Neuronal stem cell (in vitro differentiated cells): ENCODE measurements at places on chromosomes 2 and 18.

DNA sequence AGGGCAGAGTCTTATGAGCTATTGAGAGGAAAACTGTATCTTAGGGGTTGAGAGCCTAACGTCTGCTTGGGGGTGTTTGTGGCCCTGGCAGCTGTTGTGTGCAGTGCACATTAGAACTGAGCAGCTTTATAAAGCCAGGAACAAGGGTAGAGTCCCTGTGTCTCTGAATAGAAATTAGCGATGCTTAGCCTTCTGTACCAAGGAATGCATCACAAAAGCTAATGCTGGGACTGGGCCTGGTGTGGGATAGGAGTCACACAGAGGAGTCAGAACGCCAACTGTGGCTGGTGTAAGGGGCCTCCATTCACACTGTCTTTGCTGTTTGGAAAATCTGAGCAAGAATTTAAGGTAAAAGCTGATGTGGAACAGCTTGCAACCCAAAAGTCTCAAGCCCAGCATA is 283.2 kb downstream of the SOX11 start:
- no peak for DNase-seq

DNA sequence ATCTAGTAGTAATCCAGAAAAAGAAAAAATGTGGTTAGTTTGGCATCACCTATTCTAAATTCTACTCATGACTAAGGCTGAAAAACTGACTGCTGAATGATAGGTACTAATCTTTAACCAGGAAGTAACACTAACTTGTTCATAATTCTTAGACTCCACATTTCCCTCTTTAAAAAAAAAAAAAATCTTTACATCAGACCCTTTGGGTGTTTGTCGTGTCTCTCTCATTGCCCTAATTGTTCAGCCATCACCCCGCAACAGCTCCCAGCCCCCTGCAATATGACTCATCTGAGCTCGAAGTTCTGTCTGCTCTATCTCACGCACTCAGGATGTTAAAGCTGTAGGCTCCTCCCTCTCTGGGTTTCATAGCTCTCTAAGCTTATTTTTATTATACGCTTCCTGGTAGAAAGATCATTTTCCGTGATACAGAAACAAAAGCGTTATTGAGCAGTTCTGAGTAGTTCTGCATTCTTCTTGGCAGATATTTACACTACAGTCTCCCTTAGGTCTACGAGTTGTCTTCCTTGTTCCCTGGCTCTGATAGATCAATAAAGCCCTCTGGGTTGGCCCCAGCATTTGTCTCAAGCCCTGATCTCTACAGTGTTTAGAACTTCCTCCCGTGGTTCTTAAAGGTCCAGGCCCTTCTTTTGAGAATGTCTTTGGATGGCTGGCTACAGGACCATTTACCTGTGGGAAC is 95.6 kb downstream of the TNFRSF11A start:
- DNase-seq = no peak

GRCh38 chr2:128292599-128293425 is 25.9 kb downstream of the HS6ST1 start:
- no peak for DNase-seq

- DNase-seq = no peak
Observed at GRCh38 chr2:75598589-75599155, 37.9 kb upstream of the EVA1A start.

- no peak for DNase-seq
Observed at GRCh38 chr2:189960346-189960745, 102.2 kb downstream of the MSTN start.

GRCh38 chr18:56789004-56789888 is 138.1 kb downstream of the WDR7 start:
- DNase-seq = no peak

GRCh38 chr2:191023235-191023679 is 9.3 kb upstream of the STAT1 start:
- DNase-seq = no peak

DNA sequence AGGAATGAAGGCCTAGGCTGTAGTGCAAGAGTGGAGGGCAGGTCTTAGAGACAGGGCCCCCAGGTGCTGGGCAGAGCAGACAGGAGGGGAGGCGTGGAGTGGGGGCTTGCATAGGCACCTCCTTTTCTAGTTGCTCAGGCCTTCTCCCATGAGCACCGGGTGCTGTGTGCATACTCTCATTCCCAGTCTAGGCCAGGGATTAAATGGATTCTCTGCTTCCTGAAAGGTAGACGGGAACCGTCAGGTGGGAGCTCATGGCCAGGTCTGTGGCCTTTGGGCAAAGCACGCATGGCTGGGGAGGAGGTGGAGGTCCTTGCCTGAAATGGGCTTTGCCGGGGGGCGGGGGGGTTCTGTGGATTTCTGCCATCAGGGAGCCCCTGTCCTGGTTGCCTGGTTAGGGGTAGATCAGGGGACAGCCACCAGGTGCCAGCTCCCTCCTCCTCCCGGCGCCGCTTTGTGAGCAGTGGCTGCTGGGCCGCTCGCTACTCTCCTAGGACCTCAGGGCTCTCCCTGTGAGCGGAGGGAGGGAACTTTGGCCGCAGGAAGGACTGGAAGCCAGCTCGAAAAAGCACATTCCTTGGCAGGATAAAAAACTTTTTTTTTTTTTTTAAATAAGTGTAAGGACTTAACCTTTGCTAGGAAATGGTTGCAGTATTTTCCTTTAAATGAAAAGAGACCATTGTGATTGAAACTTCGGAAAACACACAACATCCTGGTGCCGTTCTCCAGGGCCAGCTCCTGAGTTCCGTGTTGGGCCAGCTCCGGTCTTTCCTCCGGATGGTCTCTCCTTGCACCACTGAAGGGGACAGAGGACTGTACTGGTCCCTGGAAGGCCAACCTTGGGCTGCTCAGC is 82.8 kb upstream of the HAAO start:
- DNase-seq = no peak

GRCh38 chr2:172081221-172082022 is 3.9 kb upstream of the DLX1 start:
- peak; percentile 31 for DNase-seq

DNA sequence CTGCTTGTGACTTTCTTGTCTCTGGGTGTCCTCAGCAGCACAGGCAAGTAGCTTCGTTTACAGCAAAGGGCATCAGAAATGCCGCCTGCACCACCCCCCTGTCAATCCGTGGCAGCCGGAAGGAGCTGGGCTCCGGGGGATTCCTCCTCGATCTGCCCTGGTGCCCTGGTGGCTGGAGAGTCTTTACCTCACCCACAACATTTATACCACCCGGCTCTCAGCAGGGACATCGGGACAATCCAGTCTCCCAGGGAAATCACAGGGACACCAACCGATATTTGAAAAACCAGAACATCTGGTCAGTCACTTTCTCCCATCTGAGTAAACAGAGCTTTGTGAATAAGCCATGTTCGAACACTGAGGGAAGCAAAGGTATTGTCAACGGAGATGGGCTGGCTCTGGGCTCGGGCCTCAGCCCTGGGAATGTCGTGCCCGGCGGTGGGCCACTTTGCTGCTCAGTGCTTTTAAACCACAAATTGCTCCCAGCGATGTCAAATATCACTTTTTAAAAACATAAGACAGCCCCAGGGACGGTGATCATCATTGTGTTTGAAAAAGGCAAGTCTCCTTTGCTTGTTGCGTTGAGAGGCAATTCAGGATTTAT is 210.0 kb upstream of the SALL3 start:
- no peak for DNase-seq

- DNase-seq = no peak
Observed at GRCh38 chr2:162919111-162919510, 80.5 kb upstream of the KCNH7 start.

GRCh38 chr18:69127873-69128500 is 272.7 kb upstream of the DOK6 start:
- no peak for DNase-seq

DNA sequence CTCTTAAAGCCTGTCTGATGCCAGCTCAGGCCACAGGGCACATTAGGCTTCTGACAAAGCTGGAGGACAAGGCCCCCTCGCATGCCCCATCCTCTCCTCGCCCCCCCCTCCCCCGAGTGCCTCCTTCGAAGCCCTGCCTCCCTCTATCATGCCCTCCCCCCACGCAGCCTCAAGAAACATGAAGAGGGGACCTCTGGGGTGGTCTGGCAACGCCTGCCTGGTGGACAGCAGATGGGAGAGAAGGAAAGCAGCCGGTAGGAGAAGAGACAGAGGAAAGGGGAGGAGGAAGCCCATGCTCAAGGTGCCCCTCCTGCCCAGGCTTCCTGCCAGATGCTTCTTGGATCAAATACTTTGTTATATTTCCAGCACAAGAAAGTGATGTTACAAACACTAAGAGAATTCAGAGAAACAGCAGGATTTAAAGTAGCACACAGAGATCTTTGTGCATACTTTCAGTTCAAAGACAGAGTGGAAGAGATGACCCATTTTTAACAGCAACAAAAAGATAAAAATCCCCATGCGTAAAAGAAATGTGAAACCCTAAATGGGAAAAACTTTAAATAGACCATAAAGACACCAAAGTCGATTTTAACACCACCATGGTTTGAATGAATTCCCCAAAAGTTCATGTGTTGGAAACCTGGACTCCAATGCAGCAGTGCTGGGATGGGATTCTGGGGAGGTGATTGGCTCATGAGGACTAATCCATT is 19.0 kb downstream of the BOK start:
- no peak for DNase-seq

DNA sequence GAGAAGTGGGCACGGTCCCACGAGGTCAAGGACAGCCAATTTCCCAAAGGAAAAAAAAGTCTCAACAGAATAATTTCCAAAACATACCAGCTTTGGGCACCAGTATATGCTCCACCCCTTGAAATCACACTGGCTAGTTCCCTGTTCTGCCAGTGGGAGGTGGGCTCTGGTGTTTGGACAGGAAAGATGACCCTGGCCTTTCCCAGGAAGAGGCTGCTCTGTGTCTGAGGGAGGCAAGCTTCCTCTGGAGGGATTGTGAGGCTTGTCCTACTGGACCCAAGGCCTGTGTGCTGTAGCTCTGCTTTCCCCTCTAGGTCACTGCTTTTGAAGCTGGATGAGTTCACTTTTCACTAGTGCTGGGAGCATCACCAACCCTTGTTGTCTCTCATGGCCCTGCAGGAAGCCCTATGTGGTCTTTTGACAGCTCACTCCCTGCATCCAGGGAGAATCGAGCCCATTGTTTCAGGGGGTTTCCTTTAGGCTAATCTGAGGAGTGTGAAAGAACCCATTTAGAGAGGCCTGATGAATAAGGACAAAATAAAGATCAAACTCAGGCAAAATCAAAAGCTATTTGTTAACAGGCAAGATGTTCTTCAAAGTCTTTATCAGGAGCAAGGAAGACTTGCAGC is 36.3 kb downstream of the CXCR4 start:
- DNase-seq = no peak

GRCh38 chr2:240574386-240575100 is 6.3 kb downstream of the RNPEPL1 start:
- no peak for DNase-seq

- no peak for DNase-seq
Observed at GRCh38 chr2:12119841-12120240, 373.4 kb downstream of the LPIN1 start.

GRCh38 chr2:113078350-113078839 is 10.6 kb downstream of the IL1F10 start:
- no peak for DNase-seq

GRCh38 chr2:100193291-100193710 is 50.9 kb upstream of the AFF3 start:
- DNase-seq = no peak

GRCh38 chr2:223054193-223054781 is 2.3 kb downstream of the KCNE4 start:
- DNase-seq = no peak

DNA sequence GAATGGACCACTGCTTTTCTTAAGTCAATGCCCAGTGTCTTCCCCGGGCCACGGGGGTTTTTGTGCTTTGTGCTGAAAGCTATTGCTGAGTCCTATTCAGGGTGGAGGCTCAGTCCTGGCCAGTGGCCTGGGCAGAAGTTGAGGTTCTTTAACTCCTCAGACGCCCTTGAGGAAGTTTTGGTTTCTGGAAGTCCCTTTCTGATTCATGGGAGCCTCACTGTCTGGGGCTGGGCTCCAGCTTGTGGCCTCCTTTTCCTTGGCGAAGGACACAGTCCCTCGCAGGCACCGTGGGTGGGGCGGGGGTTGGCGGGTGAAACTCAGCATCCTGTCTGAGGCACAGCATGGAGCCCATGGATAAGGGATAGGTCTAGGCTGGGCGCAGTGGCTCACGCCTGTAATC is 465.2 kb upstream of the HS6ST1 start:
- DNase-seq = no peak

GRCh38 chr2:39264733-39265132 is 21.0 kb upstream of the CDKL4 start:
- DNase-seq = no peak
